Left lobe of liver (tissue), 2 donors: ENCODE measurements at places on chromosomes 2 and 18.
A peak's percentile ranks its signal among the peaks of the same experiment; 100 is the strongest.

DNA sequence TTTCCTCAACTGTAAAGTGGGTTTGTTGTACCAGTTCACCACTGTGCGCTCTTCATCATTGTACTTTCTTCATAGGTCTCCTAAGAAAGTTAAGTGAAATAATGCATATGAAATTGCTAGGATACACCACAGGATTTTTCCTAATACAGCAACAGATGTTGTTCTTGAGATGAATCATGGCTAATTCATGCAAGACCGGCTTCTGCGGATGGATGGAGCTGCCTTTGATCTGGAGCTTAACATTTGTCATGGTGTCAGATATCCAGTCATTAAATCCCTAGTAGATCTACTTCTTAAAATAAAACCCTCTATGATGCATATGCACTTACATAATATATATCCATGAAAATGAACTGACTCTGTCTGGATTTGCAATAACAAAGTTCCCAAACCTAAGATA lies 114.1 kb downstream of the COL6A3 start:
- no peak for DNase-seq

DNA sequence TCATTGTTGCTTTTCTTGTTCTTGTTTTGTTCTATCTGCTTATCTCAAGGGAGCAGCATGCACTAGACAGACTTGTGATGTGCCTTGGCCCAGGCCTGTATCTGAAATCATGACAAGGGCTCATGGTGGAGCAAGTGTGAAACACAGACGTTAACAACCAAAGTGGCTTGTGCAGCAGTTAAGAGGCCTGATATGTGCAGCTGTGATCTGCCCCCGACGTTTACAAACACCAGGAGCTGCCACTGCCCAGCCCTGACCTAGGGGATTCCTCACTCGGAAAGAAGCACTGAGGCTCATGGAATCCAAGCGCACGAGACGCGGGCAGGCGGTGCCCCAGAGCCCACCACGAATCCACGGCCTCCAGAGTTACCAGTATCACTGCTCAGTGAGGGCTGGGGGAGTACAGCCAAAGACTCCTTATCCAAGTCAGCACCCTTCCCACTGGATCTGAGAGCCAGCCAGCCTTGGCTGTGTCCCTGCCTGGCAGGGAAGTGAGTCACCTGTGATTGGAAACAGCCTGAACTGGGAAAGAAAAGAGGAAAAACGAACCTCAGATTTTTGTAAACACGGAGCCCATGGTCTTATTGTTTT lies 62.3 kb upstream of the SNTG2 start:
- no peak for DNase-seq

DNA sequence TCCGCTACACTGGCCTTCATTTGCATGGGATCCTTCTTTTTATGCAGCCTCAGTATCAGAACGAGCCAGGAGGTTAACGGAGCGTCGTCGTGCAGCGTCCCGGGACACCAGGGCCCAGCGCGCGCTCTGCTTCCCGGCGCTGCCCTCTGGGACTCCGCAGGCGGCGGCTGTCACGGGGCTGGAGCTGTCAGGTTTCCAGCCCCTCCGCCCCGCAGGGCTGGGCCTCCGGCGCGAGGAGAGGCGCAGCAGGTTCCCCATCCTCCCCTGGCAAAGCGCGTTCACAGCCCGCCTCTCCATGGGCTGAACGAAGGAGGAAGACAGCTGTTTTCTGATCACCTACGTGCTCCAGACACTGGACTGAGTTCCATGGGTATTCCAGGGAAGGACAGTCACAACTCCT lies 12.5 kb upstream of the PAX8 start:
- no peak for DNase-seq

- no peak for DNase-seq
These were observed 45.6 kb upstream of the TTC39C start for GRCh38 chr18:23968638-23969604.

DNA sequence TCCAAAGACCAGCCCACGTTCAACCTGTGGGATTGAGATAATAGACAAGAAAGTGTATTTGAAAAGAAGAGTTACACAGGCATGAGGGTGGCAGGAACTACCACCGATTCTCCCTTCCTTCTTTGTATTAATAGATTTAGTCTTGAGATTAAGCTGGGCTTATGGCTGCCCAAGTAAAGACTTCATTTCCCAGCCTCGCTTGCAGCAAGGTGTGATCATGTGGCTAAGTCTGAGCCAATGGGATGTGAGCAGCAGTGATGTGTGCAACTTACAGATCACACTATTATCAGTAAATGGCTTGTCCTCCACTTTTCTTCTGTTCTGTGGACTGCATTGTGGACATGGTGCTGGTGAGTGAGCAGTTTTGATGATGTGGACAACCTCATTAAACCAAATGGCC lies 101.7 kb downstream of the POLR1A start:
- no peak for DNase-seq

DNA sequence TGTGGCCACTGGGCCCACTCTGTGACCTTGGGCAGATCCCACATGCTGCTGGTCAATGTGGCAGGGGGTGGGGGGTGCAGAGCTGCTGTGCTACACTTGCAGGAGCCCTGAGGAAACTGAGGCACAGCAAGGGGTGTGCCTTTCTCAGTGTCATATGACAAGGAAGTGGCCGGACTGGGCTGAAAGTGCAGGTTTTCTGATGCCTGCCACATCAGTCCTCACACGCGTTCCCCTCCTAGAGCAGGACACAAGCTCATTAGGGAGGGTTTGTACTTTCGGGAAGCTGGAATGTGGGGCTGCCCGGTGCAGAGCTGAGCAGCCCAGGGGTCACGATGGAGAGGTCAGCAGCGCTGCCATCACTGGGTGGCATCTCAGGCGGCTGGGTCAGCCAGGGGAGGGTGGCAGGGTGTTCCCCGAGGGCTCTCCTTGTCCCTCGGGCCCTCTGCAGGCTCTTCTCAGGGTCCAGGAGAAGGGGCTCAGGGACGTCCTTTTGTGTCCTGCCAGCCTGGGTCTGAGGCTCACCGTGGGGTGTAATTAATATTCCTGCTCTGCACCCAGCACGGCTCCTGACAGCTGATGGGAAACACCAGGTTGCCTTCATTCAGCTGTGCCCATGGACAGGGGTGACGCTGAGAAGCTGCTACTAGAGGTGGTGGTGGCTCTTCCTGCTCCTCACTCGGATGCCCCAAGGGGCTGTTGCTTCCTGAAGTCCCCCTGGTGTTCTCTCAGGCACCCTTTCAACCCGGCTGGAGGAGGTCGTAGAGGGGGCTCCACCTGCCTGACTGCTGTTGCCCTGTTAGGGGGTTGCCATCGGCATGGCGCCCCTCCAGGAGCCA lies 62.1 kb upstream of the HDAC4 start:
- peak; percentile 36 for DNase-seq

DNA sequence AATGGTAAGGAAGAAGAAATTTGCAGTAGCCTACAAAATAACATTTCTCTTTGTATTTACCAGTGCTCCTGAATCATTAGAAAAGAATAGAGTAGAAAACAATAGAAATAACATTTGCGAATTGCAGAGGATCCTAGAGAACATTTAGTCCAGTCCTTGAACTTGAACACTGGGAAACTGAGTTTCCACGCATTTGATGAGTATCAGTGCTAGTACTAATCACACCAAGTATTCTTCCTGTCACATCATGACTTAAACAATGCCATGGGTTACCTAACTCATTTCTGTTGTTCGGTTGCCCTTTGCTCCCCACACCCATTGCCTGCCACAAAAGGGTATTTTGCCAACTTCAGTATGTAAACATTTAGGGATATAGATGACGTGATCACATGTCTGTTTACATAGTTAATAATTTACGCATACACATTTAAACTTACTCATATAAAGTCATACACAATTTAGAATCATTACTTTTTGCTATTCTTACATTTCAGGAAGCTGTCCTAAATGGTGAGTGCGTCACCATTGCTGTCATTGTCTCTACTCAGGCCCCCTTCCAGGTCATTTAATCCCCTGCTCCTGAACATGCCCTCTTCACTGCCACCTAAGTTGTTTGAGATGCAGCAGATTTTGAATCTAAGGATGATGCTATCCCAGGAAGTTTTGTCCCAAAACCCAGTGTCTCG lies 42.3 kb downstream of the CRIM1 start:
- no peak for DNase-seq

- peak; percentile 61 for DNase-seq
These were observed 78.5 kb downstream of the RHOB start for GRCh38 chr2:20525041-20526035.

- DNase-seq, result no peak
These were observed 145.1 kb upstream of the PID1 start for GRCh38 chr2:229416116-229416694.

GRCh38 chr2:177010861-177011260 lies 201.7 kb upstream of the HNRNPA3 start:
- DNase-seq, result no peak

DNA sequence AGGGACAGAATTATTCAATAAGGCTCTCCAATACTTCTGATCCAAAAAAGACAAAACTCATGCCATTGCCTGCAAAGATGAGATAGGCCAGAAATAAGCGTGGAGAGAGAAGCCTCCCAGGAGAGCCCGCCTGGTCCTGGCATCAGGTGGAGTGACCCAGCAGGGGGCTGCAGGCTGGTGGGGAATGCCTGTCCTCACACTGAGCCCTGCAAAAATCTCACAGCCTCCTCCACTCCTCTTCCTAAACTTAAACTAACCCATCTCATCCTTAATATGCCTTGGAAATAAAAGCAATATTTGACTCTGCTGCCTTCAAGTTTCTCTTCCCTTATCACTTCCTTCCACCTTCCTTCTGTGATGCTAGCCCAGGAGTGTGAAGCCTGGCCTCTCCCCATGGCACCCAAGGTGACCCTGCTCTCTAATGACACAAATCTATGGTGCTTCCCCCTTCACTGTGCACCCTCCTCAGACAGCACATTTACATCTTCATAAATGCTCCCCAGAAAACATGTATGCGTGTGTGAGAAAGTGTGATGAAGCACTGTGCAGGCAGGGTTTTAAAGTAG lies 218.4 kb downstream of the ANAPC1 start:
- peak; percentile 14 for DNase-seq

DNA sequence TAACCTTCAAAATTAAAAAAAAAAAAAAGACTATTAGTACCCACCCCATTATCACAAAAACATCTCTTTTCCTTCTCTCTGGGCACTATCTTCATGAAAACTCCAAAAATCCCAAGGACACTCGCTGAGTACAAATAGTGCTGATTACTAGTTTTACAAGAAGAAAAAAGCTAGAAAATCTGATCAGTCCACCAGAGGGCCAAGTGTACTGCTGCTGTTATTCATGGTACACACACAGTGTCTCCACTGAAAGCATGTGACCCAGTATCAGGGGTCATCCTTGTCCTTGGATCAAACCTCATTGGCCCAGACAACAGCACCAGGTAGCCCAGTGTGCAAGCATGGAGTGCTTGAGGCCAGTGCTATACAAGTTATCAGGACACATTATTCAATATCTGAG lies 382.7 kb upstream of the KLHL29 start:
- no peak for DNase-seq

- no peak for DNase-seq
These were observed 519.2 kb upstream of the MYT1L start for GRCh38 chr2:2850218-2850755.

GRCh38 chr2:156429211-156429610 lies 7.0 kb upstream of the GPD2 start:
- no peak for DNase-seq
